ENCODE measurements at places on chromosomes 6 and 20.

DNA sequence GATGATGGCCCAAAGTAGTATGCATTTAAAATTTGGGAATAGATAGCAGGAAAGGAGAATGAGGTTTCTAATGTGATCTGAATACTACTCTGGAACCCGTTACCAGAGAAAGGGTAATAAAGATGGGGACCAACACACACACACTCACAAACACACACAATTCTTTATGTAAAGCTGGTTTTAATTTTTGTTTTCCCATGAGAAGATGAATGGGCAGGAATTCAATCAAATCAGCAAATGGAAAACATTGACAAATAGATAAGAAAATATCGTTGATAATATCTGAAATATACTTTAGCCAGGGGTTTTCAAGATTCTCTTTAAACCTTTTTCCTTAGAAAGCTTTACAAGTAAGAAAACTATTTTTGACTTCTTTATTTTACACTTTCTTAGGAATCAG lies 303.0 kb downstream of the PRL start:
- no peaks in the 10 kb centered on the region for H3K27me3 ChIP-seq
- no peak for DNase-seq
- no peaks in the 10 kb centered on the region for H3K36me3 ChIP-seq
- H3K4me1 ChIP-seq, result no peaks in the 10 kb centered on the region

GRCh38 chr6:25743868-25744267 lies 10.7 kb upstream of the SLC17A4 start:
- H3K27me3 ChIP-seq, result no peaks in the 10 kb centered on the region
- no peaks in the 10 kb centered on the region for H3K36me3 ChIP-seq
- DNase-seq, result no peak
- H3K4me3 ChIP-seq, result no peak overlapping the region
- H3K27ac ChIP-seq, result no peak overlapping the region
- no peaks in the 10 kb centered on the region for H3K4me1 ChIP-seq

DNA sequence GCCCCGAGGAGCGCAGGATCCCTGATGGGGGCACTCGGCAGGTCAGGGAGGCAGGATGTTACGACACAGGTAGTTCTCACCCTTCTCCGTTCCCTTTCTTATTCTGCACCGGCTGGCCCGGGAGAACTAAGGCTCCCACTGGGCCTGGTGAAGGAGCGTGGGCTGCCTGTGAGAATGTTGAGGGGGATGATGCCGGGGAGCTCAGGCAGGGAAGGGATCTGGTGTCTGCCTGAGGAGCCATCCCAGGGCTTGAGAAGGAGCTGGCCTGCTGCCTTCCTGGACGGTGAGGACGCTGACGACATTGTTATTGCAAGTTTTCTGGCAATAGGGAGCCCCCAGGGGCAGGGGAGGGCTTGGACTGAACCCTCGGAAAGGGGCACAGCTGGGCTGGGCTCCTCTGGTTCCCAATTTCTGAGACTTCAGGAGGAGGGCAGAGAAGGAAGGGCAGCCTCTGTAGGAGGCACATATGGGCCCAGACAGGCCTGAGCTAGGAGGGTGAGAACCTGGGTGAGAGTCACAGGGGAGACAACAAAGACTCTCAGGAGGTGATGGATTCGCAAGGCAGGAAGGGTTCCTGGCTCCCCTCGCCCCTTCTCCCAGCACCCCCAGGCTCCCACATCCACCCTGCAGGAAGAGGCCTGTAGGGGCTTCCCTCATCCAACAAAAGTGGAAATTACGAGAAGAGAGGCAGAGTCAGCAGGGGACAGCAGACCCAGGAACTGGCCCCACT lies 32.8 kb downstream of the CYP21A2 start:
- no peaks in the 10 kb centered on the region for H3K36me3 ChIP-seq
- H3K4me3 ChIP-seq, result no peak overlapping the region
- H3K4me1 ChIP-seq, result no peaks in the 10 kb centered on the region
- no peak overlapping the region for H3K27ac ChIP-seq
- H3K27me3 ChIP-seq, result no peaks in the 10 kb centered on the region

DNA sequence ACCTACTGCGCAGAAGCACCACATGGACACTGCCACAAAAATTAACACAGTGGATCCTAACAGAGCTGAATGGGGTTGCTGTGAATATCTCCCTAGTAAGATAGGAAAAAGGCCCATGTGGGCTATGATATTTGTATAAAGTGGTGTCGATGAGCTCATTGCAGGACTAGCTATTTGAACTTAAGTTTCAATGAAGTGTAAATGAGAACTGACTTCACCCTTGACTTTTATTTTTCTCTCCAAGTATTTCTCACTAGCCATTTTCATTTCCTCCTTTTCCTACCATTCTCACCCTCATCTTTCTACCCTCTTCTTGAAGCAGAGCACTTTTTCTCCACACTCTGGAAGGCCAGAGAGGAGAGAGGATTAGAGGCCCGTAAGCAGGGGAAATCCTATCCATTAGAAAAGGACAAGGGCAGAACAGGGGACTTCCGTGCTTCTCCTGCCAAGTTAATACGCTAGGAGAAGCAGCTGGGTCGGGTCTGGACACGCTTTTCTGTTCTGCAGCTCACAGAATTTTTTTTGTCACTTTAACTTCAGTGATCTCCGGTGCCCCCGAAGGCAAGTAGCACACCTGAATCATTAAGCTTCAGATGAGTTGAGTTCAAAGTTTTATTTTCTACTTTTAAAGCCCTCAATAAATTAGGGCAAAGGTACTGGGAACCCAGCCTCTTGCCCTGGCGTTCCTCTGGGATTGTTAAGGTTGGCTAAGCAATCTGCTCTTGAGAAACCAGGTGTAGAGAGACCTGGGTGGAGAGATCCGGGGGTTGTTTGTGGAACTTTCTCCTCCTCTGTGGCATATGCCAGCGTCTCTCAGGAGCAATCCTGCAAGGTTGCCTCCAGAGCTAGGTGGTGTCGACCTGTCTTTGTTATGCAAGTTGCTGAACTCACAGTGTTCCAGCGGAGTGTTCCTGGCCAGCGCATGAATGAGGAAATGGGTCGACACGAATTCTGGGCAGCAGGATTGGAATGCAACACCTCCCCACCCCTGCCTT lies 56.2 kb upstream of the ARID1B start:
- DNase-seq, result no peak
- H3K4me1 ChIP-seq, result peaks cover 6% of the 10 kb centered on the region
- H3K27me3 ChIP-seq, result no peaks in the 10 kb centered on the region
- H3K27ac ChIP-seq, result no peak overlapping the region
- H3K36me3 ChIP-seq, result no peaks in the 10 kb centered on the region
- H3K4me3 ChIP-seq, result no peak overlapping the region

DNA sequence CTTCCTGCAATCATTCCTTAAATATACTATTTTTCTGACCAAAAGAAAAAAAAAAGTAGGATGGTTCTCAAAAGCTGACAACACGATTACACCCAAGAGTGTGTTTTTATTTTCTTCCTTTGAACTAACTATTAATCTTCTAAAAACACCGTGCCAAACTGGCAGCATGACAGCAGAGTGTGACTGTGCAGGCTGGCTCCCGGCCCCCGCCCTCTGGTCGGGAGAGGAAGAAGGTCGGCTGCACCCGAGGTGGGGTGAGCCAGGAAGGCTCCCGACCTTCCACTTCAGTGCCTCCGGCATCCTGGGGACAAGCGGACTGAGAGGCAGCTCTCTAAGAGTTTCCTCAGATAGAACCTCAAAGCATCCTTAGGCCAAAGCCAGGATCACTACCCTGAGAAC lies 29.2 kb downstream of the SLC22A23 start:
- no peaks in the 10 kb centered on the region for H3K27me3 ChIP-seq
- no peaks in the 10 kb centered on the region for H3K36me3 ChIP-seq
- no peak overlapping the region for H3K27ac ChIP-seq
- no peak overlapping the region for H3K4me3 ChIP-seq
- no peak for DNase-seq
- no peaks in the 10 kb centered on the region for H3K4me1 ChIP-seq

DNA sequence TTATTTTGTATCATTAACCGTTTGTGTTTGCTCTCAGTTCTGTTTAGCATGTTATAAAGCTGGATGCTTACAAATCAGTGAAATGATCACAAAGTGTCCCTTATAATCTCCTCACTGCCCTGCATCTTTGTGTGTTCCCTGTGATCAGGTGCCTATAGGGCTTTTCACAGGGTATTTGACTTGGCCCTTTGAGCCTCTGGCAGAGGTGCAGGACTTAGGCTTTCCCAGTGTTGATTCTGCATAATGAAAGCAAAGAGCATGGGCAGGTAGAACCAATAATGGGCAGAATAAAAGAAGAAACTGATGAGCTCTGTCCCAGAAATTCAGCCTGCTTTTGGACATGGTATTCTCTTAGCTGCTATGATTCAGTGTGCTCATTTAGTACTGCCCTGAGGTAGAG lies 16.9 kb upstream of the PBOV1 start:
- no peak for DNase-seq
- H3K27me3 ChIP-seq, result peaks cover 3% of the 10 kb centered on the region

Data from effector memory CD4-positive, alpha-beta T cell (primary cell).